ENCODE measurements at places on chromosomes 5 and 9.

DNA sequence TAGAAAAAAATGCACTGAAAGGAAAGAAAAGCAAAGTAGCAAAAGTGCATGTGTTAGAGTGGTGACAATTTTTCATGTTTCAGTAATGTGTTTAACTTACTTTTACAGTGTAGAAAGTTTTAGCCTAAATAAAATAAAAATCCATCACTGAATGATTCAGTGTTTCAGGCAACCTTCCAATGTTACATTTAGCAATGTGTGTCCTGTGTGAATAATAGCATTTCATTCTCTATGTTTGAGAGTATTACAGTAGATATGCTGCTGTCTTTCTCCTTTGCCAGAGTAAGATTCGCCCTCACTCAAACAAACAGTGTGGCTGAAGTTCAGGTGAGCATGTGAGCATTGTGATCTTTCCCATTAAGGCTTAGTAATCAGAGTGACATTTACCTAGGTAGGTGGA lies 171.1 kb downstream of the TARS1 start:
- no peak for DNase-seq

DNA sequence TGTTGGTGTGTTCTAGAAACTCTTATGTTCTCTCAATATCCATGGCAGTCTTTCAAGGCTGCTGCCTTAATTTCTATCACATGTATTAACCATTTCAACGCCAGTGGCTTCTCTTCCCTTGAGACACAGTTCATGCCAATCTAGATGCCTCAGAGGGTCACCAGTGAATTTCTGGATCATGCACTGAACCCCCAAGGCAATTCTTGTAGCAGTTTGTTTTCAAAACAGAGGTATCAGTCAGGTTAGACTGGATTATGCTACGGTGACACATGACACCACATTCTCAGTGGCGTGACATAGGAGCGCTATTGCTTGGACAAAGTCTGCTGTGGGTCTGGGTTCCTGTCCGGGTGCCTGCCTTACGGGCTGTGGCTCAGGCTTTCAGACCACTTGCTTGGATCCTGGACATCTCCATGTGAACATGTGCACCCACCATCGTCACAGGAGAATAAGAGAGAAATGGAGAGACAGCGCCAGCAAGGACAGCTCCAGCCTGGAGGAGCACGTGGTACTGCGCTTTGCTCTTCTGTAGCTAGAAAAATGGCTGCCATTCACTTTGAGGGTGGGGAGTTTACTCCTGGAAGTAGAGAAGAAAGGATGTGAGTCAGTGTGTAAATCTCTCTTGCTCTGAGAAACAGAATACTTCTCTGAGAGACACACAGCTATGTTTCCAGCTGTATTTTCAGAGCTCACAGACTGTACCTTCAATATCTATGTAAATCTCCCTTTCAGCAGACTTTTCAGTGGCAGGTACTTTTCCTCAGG lies 329.3 kb upstream of the ADCY2 start:
- no peak for DNase-seq

DNA sequence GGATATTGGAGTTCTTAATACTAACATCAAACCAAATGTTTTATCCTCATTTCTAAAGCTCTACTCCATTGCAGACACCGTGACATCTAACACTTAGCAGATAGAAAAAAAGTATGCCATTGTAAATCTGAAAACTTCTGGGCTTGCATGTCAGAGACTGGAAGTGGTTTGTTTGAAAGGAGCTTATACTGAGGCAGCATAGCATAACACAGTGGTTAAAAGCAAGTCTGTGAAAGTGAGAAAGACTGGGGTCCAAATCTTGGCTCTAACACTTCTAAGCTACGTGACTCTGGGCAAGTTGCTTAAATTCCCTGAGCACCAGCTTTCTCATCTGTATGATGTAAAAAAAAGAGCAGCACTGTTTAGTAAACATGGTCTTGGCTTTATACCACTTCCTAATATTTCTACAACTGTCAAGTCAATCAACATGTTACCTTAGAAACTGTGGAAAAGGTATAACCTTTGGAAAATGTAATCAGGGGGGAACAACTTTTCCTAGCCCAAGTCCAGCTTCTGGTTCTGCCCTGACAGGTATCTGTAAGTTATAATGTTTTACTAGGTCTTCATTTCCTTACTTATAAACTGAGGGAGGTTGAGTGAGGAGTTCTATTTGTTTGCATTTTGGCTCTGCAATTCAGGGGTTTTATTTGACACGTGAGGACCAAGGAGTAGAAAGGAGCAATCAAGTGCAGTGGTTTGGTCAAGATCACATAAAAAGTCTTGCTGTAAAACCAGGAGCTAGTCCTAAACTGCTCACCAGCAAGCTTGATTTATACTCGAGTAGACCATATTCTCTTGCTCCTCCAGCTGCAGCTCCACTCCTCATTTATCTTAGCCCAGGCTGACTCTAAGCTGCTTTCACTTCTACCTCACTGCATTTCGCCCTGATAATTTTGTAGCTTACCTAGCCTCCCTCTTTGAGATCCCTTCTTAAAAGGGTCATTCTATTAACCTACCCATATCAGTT lies 541.0 kb downstream of the RAB3C start:
- no peak for DNase-seq

DNA sequence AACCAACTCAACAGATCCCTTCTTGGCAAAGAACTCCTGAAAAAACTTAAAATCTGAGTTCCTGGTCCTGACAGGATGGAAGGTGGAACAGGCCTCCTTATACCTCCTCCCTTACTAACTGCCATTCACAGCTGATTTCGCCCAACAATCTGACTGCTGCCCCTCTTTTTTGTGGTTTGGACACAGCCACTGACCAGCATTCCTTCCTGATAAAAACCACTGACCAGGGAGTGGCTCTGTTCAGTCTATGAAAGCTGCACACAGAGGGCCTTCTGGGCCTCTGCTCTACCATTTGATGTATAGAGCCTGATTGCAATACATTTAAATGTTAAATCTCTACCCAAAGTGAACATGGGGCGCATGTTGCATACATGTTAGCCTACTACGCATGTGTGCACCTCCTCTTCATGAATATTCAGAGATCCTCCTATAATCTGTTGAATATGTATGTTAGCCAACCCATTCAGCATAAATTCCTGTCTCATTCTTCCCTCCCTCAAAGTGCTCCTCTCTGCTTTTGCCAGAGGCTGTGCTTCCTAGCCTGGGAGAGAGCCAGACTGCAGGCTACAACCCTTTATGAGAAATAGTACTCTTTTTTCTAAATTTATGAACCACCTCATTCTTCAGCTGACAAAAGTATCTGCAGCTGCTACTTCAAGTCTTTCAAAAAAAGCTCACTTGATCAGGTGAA lies 93.7 kb upstream of the MRPS30 start:
- DNase-seq, result no peak

DNA sequence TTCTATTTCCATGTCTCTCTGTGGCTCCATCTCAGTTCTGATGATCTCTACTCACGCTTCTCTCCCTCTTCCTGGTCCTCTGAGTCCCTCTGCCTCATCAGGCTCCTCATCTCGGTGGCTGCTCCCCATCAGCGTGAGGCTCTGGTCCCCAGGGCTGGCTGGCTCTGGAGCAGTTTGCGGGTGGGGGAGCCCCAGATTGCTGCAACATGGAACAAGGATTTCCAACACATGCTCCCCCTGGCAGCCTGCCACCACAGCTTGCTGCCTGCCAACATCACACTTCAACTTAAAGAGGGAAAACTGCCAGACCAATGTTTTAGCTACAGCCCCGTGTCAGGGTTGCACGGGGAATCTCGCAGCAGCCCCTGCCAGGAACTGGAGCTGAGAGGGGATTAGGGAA lies 77.2 kb upstream of the NEK6 start:
- DNase-seq, result no peak

DNA sequence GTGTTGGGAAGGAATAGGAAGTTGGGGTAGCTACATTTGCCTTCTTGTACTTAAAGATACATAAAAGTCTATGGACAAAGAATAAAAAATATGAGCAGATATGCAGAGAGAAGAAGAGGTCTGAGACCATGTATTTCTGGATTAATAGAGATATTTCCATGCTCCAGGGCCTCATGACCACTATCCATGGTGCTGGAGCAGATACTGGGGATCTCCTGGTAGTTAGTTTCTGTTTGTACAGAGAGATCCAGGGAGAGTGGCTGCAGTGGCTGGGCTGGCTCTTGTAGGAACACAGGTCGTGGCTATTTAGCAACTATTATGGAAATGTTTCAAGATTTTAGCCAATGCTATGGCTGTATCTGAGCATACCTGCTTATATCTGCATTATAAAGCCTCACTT lies 184.2 kb upstream of the TMEM161B start:
- no peak for DNase-seq

- no peak for DNase-seq
These were observed 17.9 kb upstream of the POC5 start for GRCh38 chr5:75734913-75735789.

DNA sequence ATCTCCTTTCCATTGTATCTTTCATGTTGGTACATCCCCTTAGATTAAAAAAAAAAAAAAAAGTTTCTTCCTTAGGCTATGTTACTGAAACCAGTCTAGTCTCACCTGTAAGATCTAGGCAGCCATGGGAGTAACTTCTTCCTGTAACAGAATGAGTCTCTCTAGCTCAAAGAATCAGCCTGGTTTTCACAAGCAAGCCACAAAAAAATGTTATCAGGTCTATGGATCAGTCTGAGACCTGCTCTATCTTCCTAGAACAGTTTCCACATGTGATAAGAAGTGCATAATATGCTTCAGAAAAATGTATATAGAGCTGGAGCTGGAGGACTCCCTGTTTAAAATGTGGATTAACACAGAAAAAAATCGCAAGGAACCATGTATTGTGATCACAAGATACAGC lies 53.8 kb downstream of the ARRDC3 start:
- no peak for DNase-seq

- DNase-seq, result no peak
These were observed 21.1 kb downstream of the TLE4 start for GRCh38 chr9:79592726-79593493.

- no peak for DNase-seq
These were observed 3.1 kb upstream of the DOCK8 start for GRCh38 chr9:211557-211956.

DNA sequence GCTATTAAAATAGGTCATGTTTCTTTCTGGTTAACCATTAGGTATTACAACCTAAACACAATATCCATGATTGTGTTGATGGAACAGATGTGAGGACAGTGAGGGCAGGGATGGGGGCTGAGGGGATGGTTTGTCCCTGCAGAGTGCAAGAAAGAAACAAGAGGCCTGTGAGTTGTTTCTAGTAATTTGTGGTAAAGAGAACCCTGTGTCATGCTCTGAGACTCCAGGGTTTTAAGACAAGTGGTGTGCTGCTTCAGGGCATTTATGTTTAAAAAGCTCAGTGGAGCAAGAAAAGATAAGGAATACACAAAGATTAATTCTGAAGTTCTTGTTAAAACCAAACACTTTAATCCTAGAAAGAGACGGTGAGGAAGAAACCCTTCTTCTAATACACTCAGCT lies 656.5 kb downstream of the TLE1 start:
- DNase-seq, result no peak

- DNase-seq, result no peak
These were observed 354.4 kb downstream of the DIRAS2 start for GRCh38 chr9:90288275-90288639.

DNA sequence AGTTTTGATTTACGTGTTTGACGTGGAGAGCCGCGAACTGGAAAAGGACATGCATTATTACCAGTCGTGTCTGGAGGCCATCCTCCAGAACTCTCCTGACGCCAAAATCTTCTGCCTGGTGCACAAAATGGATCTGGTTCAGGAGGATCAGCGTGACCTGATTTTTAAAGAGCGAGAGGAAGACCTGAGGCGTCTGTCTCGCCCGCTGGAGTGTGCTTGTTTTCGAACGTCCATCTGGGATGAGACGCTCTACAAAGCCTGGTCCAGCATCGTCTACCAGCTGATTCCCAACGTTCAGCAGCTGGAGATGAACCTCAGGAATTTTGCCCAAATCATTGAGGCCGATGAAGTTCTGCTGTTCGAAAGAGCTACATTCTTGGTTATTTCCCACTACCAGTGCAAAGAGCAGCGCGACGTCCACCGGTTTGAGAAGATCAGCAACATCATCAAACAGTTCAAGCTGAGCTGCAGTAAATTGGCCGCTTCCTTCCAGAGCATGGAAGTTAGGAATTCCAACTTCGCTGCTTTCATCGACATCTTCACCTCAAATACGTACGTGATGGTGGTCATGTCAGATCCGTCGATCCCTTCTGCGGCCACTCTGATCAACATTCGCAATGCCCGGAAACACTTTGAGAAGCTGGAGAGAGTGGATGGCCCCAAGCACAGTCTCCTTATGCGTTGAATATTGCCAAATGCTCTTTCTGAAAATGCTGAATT lies 850 bp downstream of the RRAGA start:
- DNase-seq, result no peak

- no peak for DNase-seq
These were observed 2.0 kb upstream of the CXXC5 start for GRCh38 chr5:139646111-139646510.

DNA sequence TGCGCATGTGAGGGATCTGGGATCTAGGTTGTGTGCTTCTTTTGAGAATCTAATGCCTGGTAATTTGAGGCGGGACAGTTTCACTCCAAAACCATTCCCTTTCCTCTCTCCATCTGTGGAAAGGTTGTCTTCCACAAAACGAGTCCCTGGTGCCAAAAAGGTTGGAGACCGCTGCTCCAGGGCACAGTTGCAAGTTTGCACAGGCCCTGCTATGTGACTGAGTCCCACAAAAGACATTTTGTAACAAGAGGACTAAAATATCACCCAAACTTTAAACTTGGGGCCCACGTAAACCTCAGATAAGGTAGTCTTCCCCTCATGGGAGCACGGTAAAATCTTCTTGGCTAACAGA lies 5.8 kb upstream of the ZNF367 start:
- no peak for DNase-seq

DNA sequence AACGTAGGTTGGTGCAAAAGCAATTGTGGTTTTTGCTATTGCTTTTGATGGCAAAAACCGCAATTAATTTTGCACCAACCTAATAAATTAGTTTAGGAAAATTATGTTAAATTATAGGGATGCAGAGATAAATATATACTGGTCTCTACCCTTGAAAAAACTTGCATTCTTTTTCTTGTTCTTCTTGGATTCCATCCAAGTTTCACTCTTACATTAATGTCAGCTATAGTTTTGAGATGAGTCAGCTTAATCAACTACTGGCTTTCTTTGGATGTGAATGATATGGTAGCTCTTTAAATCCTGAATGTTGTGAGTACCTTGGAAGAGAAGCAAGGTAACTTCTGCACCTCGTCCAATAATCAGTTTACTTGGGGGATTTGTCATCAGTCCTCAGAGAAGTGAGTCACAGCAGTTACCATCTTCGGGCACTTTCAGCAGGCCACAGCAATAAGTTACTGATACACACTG lies 549.0 kb upstream of the ZNF608 start:
- DNase-seq, result no peak

GRCh38 chr9:34085581-34086500 lies 37.2 kb upstream of the UBAP2 start:
- DNase-seq, result no peak

- DNase-seq, result no peak
These were observed 6.5 kb upstream of the RPS6 start for GRCh38 chr9:19386502-19387044.

- DNase-seq, result no peak
These were observed 28.2 kb downstream of the C9orf152 start for GRCh38 chr9:110179734-110180133.

Measured in activated T-cell treated with anti-CD3 and anti-CD28 coated beads for 24 hours (primary cell).